ENCODE measurements at places on chromosomes 6 and 20. TPM values are rescaled to one million over a fixed set of nuclear protein-coding genes. Genes with fewer than 3 reads are reported as not detected.

The PDYN gene
- total RNA-seq, result not detected

- H3K4me1 ChIP-seq, result no peaks in the 10 kb centered on the region
- H3K4me3 ChIP-seq, result no peak overlapping the region
- H3K27me3 ChIP-seq, result no peaks in the 10 kb centered on the region
- H3K36me3 ChIP-seq, result no peaks in the 10 kb centered on the region
- no peak for DNase-seq
Measured at GRCh38 chr20:7540923-7541322, 399.3 kb downstream of the HAO1 start.

The GJA1 gene
- total RNA-seq, result 90.1 TPM

DNA sequence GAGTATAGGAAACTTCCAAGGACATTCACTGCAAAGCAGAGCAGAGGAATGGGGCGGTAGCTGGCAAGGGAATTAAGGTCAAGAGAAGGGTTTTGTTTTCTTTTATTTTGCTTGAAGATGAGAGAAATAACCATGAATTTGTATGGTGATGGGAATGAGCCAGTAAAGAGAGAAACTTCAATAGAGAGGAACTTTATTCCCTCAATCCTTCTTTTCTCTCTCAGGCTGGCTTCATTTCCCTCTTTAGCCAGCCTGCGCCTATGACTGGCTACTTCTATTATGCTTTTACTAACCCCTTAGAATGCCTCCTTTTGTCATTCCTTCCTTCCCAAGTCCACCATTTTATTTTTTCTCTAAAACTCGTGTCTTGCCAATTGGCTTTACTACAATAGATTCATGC, 101.4 kb upstream of the CEP85L start:
- H3K27ac ChIP-seq, result no peak overlapping the region
- peaks cover 5% of the 10 kb centered on the region for H3K4me1 ChIP-seq
- H3K36me3 ChIP-seq, result no peaks in the 10 kb centered on the region
- H3K27me3 ChIP-seq, result no peaks in the 10 kb centered on the region
- no peak overlapping the region for H3K4me3 ChIP-seq
- no peak for DNase-seq

GRCh38 chr6:37675606-37676005, 22.1 kb downstream of the MDGA1 start:
- no peak overlapping the region for H3K27ac ChIP-seq
- H3K36me3 ChIP-seq, result no peaks in the 10 kb centered on the region
- H3K4me1 ChIP-seq, result no peaks in the 10 kb centered on the region
- no peak overlapping the region for H3K4me3 ChIP-seq
- DNase-seq, result no peak
- H3K27me3 ChIP-seq, result no peaks in the 10 kb centered on the region

DNA sequence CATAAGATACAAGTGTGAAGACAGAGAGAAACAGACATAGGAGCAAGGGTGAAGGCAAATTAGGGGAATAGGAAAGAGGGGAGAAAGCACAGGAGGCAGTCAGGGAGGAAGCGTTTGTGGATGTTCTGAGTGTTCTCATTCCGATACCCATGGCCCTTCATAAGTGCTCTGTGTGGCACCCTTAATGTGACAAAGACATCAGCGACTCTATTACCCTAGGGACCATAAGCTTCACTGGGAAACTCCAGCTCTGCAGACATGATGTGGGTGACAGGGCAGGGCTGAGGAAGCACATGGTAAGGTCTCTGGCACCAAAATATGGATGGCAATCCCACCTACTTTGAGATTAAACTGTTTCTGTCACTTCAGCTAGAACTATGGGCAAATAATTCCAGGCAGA, 33.0 kb downstream of the F13A1 start:
- no peak for DNase-seq
- H3K27me3 ChIP-seq, result peaks cover 5% of the 10 kb centered on the region
- H3K4me1 ChIP-seq, result no peaks in the 10 kb centered on the region
- no peak overlapping the region for H3K4me3 ChIP-seq

- H3K27me3 ChIP-seq, result no peaks in the 10 kb centered on the region
- H3K4me1 ChIP-seq, result no peaks in the 10 kb centered on the region
Measured at GRCh38 chr6:164178679-164179332, 764.3 kb downstream of the QKI start.

The ULBP2 gene
- total RNA-seq, result not detected

- no peak overlapping the region for H3K27ac ChIP-seq
- no peaks in the 10 kb centered on the region for H3K27me3 ChIP-seq
- no peak overlapping the region for H3K4me3 ChIP-seq
- DNase-seq, result no peak
- no peaks in the 10 kb centered on the region for H3K36me3 ChIP-seq
- H3K4me1 ChIP-seq, result no peaks in the 10 kb centered on the region
Measured at GRCh38 chr6:81843302-81843701, 90.8 kb upstream of the TENT5A start.

The C6orf15 gene
- total RNA-seq, result not detected

DNA sequence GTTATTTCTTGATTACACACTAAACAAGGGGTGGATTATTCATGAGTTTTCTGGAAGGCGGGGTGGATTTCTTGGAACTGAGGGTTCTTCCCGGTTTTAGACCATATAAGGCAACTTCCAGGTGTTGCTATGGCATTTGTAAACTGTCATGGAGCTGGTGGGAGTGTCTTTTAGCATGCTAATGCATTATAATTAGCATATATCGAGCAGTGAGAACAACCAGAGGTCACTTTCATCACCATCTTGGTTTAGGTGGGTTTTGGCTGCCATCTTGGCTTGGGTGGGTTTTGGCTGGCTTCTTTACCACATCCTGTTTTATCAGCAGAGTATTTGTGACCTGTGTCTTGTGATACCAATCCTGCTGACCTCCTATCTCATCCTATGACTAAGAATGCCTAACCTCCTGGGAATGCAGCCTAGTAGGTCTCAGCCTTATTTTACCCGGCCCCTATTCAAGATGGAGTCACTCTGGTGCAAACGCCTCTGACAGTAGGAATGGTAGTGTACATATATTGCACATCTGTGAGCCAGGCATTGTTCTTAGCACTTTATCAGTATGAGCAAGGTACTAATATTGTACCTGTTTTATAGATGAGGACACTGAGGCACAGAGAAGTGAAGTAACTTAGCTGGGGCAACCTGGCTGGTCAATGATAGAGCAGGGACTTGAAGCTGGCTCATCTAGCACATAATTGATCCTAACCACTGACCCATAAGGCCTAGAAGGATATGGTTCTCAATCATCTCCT, 203.7 kb downstream of the NFATC2 start:
- H3K4me3 ChIP-seq, result no peak overlapping the region
- DNase-seq, result no peak
- no peaks in the 10 kb centered on the region for H3K4me1 ChIP-seq
- H3K27ac ChIP-seq, result no peak overlapping the region
- no peaks in the 10 kb centered on the region for H3K27me3 ChIP-seq

GRCh38 chr6:1409774-1410465, 20.5 kb downstream of the FOXF2 start:
- H3K27me3 ChIP-seq, result no peaks in the 10 kb centered on the region
- no peaks in the 10 kb centered on the region for H3K36me3 ChIP-seq
- DNase-seq, result no peak
- no peak overlapping the region for H3K4me3 ChIP-seq

The GPLD1 gene
- 7.7 TPM for total RNA-seq

- DNase-seq, result no peak
- H3K4me3 ChIP-seq, result no peak overlapping the region
- H3K27ac ChIP-seq, result no peak overlapping the region
- H3K4me1 ChIP-seq, result no peaks in the 10 kb centered on the region
- H3K27me3 ChIP-seq, result no peaks in the 10 kb centered on the region
- no peaks in the 10 kb centered on the region for H3K36me3 ChIP-seq
Measured at GRCh38 chr6:67986694-67987232, 648.3 kb upstream of the ADGRB3 start.

GRCh38 chr6:137522198-137522798, 28.1 kb upstream of the OLIG3 start:
- no peak overlapping the region for H3K4me3 ChIP-seq
- H3K36me3 ChIP-seq, result no peaks in the 10 kb centered on the region
- DNase-seq, result no peak
- H3K4me1 ChIP-seq, result no peaks in the 10 kb centered on the region
- no peak overlapping the region for H3K27ac ChIP-seq

DNA sequence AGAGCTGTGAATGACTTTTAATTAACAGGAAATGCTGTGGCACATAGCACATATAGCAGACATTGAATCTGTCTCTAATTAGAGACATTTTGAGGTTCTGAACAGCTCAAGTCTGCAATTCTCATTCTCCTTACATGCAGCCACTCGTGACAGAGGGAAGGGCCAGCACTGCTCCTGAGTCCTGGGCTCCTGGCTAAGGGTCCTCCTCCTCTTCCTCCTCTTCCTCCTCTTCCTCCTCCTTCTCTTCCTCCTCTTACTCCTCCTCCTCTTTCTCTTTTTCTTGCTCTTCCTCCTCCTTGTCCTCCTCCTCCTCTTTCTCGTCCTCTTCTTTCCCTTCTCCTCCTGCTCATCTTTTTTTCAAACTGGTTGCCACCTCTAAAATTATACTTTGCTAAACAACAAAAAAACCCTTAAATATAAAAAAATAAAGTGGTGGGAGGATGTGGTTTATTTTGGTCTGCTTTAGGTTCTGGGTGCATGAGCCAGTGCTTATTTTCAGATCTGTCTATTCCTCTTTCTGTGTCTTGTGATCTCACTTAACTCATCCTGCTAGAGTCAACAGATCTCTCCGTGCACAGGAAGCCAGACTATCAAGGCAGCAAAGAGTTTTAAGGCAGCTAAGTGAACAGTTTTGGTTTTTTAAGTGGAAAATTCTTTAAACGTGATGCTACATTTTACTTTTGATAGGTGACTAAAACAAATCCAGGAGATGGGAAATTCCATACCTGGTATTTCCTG, 159.3 kb downstream of the CD83 start:
- no peak overlapping the region for H3K4me3 ChIP-seq
- no peaks in the 10 kb centered on the region for H3K36me3 ChIP-seq
- H3K27ac ChIP-seq, result no peak overlapping the region

GRCh38 chr6:32163559-32164258, 686 bp upstream of the EGFL8 start:
- H3K4me1 ChIP-seq, result no peaks in the 10 kb centered on the region
- H3K36me3 ChIP-seq, result no peaks in the 10 kb centered on the region
- DNase-seq, result no peak
- peak overlapping the region; percentile 2 for H3K27ac ChIP-seq
- H3K4me3 ChIP-seq, result no peak overlapping the region
- H3K27me3 ChIP-seq, result no peaks in the 10 kb centered on the region

The RAET1E gene
- total RNA-seq, result 2.0 TPM

DNA sequence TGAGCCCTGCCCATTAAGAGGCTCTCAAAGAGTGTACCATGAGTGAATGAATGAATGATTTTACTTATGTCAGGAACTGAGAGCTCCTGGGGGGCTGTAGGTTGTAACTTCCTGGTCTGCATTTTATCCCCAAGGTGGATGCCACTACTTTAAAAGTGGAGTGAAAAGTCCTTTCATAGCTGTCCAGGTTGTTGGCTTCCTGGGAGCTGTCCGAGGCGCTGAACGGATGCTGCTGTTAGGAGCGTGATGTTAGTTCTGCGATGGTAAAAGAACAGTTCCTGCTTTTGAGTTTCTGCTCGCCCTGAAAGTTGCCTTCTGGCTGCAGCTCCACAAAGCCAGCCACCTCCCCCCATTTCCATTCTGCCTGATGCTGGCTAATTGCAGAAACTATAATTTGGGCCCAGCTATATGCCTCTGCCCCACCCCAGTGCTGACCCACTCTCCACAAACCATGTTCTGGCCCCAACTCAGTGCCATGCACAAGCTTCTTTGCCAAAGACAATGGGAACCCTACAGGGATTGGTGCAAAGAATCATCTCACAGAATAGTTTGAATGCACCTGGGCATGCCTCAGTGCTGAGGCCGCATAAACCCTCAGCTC, 330.9 kb upstream of the CDH4 start:
- no peaks in the 10 kb centered on the region for H3K4me1 ChIP-seq
- H3K36me3 ChIP-seq, result no peaks in the 10 kb centered on the region
- H3K4me3 ChIP-seq, result no peak overlapping the region

All from breast epithelium (tissue), 4 donors.